ENCODE measurements at places on chromosomes 7 and 10.

DNA sequence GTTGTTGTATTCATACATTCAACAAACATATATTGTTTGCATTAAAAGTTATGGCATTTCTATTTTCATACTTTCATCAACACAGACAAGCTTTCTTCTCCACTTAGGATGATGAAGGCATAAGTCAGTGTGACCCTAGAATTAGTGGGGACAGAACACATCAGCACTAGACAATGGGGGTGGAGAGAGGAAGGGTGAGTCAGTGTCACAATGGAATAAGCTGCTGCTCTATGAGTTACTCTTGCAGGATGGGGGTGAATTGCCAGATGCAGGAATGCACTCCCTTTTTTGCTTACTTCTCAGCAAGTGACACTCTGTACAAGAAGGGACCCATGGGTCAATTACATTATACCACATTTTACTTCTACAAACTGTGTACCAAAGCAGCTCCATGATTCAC is 74.0 kb downstream of the DGKI start:
- no peak for DNase-seq

GRCh38 chr7:17912536-17913235 is 27.6 kb downstream of the SNX13 start:
- DNase-seq = no peak

- DNase-seq = no peak
Measured at GRCh38 chr10:94757916-94758315, 4.6 kb upstream of the CYP2C19 start.

DNA sequence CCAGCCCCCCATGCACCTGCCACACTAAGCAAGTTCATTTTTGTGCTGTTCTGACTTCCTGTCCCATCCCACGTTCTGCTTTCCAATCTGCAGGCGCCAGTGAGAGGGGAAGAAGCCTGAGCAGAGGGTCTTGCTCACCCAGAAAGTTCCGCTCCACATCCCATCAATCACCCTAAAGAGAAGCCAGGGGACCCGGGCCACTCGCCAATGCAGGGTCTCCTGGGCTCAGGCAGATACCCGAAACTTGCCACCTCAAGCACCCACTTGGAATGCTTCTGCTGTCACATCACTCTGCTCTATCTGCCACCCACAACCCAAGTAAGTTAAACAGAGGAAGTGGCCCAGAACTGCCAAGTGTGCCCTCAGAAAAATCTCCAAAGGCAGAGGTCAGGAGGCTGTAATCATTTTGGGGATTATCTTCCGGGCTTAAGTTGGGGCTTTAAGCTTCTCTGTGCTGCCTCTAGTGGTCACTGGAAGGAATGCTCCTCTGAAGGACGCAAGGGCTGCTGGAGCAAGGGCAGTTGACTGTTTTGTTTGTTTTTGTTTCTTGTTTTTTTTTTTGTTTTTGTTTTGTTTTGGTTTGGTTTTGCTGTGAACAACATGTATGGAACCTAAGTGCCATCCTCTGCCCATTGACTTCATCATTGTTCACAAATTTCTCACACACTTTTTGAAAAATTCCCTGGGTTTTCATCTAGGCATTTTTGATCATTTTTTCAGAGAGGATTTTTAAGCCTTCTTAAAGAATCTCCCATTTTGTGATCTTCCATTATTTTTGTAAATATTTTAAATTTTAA is 25.5 kb downstream of the PRR15 start:
- no peak for DNase-seq

DNA sequence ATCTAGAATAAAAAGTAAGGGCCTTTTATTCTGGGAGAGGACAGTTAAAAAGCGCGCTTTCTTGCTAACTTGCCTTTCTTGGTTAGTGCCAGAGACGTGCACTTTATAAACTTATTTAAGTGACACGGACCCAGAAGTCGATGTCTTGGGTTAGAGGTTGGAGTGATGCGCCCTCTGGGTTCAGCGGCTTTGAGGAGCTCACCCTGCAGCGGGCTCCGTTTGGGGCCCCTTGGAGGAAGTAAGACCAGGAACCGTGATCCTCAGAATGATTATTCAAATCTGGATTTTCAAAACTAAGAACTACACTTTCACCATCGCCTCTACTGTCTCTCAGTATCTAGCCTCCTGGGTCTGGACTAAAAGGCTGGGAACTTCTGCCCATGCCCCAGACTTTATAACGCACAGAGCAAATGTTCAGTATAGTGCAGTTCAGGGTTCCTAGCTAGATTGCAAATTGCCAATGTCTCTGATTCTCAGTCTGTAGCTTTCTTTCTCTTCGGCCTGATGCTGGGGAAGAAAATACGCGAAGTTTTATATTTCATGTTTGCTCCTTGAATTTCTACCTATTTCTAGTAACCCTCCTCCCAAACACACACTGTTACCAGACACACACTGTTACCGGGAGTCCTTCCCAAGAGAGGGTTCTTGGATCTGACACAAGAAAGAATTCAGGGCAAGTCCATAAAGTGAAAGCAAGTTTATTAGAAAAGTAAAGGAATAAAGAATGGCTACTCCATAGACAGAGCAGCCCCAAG is 18.6 kb upstream of the SMO start:
- DNase-seq = no peak

GRCh38 chr7:153604-154003 is 38.8 kb upstream of the FAM20C start:
- DNase-seq = no peak

- no peak for DNase-seq
Measured at GRCh38 chr10:92742331-92743228, 52.8 kb downstream of the HHEX start.

- no peak for DNase-seq
Measured at GRCh38 chr7:2524808-2525657, 5.5 kb downstream of the LFNG start.

DNA sequence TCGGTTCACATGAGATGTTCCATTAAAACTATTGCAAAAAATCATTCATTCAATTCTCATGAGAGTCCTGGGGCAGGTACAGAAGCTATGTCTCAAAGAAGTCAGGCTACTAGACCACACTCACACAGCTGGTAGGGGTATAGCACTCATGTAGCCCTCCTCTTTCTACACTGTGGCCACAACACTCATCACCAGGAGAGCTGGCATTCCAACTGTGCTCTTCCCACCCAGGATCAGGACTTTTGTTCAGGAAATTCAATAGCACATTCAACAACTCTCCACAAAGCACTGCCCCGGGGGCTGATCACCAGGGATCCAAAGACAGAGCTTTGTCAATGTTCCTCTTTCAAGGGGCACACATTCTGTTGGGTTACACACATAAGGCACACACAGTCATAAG is 31.0 kb upstream of the C10orf90 start:
- DNase-seq = no peak

- DNase-seq = no peak
Measured at GRCh38 chr7:73865738-73866445, 4.9 kb downstream of the TMEM270 start.

DNA sequence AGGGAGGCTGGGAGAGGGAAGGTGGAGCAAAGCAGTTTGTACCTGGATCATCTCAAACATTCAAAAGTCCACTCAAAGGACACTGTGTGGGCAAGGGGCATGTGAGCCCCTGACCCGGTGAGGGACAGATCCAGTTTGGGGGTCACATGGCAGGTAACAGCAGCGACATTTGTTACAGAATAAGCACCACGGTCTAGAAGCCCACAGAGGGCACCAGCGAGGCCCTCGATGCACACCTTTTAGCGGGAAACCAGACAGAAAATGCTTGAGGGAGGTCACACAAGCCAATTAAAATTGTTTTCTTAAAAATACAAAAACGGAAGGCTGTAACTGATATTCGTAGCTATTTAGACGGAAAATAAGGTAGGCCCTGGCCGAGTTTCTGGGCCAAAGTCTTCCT is 144.4 kb downstream of the ZMYND11 start:
- DNase-seq = no peak

DNA sequence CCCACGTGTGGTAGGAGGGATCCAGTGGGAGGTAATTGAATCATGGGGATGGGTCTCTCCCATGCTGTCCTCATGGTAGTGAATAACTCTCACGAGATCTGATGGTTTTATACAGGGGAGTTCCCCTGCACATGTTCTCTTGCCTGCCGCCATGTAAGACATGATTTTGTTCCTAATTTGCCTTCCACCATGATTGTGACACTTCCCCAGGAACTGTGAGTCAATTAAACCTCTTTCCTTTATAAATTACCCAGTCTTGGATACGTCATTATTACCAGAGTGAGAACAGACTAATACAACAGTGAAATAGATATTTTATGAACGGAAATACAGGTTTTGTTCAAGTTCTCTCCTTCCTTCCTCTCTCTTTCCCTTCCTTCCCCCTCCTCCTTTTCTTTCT is 15.8 kb downstream of the CALD1 start:
- DNase-seq = no peak

DNA sequence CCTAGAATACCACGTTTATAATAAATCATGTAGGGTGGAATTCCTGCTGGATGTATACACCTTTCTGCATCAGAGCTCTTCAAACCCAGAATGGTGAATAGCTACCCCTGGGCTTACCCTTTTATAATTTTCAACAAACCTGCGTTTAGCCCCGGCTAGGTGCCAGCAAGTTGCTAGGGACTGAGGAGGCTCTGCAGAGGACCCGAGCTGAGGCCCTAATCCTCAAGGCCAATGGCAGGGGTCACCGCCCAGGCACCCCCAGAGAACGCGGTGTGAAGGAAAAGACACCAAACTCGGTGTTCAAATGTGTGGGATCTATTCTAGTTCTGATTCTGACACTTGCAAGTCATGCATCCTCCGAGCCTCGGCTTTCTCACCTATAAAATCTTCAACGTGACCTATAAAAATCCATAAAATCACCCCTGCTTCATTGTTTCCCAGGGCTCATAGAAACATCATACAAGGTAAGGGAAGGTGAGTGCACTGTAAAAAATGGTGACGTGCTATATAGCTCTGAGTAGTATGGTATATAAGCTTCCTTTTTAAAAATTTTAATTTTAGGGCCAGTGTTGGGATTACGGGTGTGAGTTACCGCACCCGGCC is 2.5 kb upstream of the ANXA11 start:
- DNase-seq = no peak

- DNase-seq = no peak
Measured at GRCh38 chr10:58086144-58086762, 181.4 kb downstream of the IPMK start.

DNA sequence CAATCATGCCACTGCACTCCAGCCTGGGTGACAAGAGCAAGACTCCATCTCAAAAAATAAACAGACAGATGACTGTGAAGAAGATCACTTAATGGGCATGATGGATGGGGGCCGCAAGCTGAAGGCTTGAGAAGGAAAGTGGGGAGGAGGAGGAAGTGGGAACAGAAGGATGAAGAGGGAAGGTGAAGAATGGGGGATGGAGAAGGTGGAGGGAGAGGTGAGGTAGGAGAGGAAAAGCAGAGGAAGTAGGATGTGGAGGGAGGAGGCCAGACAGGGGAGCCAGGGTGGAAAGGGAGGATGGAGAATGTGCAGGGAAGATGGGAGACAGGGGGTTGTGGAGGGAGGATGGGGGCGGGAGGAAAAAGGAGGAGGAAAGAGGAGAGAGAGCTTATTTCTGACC is 68.8 kb downstream of the SVOPL start:
- no peak for DNase-seq

DNA sequence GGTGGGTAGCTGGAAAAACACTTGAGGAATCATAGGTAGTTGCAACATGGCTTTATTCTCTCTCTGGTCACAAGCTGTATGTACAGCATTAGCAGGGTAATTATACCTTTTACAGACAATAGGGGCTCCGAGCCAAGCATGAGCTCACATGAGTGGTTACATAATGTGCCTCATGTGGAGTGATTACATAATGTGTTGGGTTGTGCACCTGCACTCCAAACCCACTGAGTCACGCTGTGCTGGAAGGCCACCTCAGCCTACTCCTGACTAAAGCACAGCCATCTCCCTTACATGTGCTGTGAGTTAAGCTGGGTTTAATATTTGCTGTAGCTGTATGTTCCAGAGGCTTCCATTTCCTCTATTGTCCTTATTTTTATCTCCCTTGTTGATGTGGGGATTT is 348.7 kb upstream of the SEMA3C start:
- no peak for DNase-seq

DNA sequence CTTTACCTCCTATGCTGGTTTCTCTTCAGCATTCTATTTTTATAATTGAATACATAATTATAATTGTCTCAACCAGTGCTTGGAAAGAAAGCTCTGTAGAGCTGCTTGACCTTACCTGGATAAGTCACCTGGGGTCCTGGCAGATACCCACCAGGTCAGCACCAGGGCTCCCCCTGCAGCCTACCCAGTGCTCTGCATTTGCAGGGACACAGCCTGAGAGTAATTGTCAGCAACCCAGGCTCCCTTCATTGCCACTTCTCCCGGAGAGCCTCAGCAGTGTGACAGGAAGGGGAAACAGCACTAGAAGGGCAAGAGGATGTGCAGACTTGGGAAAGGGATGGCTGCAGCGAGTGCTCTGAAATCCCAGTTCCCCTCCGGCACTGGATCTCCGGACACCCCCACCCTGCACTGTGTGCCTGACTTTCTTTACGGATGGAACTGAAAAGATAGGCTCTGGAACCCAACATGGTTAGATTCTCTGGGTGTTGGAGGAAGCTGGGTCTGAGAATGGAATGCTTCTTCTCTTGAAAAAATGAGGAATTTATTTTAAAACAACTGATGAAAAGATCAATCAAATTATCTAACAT is 11.4 kb upstream of the PAX4 start:
- DNase-seq = no peak

GRCh38 chr10:22505911-22506685 is 160.8 kb downstream of the SPAG6 start:
- no peak for DNase-seq

DNA sequence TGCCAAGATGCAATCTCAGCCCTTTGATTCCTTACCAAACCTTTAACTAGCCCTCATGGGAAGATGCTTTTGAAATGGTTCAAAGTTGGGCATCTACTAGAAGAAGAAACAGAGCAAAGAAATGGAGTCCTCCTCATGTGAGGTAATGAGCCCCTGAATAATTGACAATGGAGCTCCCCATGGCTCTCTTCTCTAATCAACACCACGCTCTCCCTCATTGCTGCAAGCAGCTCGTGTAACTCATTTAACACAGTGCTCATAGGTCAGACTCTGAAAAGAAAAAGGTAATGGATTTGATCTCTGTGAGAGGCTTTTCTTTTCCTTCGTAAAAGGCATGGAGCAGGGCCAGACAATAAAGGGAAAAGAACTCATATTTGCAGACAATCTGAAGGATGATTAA is 312.8 kb downstream of the PHTF2 start:
- no peak for DNase-seq

DNA sequence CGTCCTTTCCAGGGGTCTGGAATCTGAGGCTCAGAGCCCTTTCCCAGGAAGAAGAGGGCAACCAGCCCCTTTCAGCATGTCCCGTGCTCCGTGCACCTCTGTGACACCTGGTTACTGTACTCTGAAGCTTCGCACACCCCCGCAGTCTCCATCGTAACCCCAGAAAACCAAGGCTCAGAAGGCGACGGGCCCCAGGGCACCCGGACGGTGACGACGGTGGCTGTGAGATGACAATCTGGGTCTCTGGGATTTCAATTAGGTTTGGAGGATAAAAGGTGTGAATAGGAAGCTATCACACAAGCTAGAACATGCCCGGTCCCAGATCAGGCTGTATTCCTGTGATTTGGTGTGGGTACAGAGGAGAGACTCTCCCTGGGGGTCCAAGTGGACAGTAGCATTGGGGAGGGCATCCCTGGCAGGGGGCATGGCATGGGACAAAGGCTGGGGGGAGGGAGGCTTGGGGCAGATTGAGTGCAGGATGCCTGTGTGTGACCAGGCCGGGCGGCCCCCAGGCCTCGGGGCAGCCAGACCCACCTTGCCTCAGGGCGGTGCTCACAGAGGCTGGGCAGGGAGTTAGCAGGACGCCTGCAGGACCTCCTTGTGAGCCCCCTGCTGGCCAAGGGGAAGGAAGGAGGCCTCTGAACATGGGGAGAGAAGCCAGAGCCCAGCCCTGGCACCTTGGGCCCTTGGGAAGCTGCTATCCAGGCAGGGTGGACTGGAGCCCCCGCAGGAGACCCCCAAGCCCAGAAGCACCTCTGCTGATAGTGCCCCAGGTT is 23.4 kb upstream of the PSMG3 start:
- DNase-seq = no peak
